Activated CD4-positive, alpha-beta T cell treated with anti-CD3 and anti-CD28 coated beads, Interleukin-10, Interleukin-2, amounts not matched to agents 100 ng/mL and 50 ng/mL, durations not matched to agents 16 hours and 8 hours (primary cell): ENCODE measurements at places on chromosomes 2 and 18.

DNA sequence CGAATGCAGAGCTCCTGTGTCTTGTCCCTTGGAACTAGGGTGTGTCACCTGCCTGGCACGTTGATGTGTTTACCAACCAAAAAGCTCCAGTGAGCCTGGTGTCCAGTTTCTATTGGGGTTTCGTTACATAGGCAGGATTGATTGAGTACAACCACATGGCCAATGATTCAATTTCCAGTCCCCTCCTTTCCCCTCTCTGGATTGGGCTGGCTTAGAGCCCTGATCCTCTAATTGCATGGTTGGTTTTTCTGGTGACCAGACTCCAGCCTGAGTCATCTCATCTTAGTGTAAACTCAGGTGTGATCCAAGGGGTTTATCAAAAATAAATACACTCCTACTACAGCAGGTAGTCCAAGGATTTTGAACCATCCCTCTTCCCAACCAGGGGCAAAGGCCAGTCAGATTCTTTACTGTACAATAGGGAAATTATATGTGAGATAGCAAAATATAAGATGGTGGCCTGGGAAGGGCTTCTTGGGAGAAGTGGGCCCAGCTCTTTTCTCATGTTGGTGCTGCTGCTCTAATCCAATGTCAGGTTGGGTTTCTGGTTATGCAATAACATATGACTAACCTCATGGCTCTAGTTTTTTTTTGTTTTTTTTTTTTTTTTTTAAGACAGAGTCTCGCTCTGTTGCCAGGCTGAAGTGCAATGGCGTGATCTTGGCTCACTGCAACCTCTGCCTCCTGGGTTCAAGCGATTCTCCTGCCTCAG lies 64.7 kb upstream of the MGAT5 start:
- DNase-seq: no peak

DNA sequence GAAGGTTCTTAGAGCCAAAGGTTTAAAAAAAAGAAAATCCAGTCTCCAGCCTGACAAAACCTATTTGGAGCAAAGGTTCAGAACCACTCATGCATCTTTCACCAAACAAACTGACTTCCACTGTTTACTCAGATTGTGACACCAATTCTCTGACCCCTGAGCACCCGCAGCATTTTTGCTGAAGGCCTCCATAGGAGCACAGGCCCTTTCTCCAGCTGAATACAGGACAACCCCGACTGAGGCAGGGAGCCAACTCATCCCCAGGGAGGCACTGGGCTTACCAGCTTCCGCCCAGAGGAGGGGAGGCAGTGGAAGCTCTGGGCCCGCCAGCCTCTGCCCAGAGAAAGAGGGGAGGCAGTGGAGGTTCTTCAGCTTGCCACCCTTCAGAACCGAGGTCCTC lies 51.0 kb upstream of the CNGA3 start:
- no peak for DNase-seq

- no peak for DNase-seq
These were observed 1472.3 kb upstream of the CELF4 start for GRCh38 chr18:39037925-39038324.

DNA sequence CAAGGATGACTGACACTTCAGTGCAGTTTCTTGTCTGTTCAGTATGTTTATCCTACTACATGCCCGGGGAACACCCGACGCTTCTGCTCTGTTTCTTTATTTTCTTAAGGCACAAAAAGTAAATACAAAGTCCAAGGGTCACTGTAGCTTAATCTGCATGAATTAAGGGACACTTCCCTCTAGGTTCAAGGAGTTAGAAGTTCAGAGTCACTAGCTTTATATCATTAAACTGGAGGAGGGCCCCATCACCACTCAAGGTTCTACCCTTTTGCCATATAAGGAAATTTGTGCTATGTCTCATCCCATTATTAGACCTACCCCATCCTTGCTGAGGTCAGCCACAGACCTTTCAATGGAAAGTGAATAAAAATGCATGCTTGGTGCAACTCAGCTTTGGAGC lies 27.6 kb upstream of the RMDN2 start:
- DNase-seq: no peak

DNA sequence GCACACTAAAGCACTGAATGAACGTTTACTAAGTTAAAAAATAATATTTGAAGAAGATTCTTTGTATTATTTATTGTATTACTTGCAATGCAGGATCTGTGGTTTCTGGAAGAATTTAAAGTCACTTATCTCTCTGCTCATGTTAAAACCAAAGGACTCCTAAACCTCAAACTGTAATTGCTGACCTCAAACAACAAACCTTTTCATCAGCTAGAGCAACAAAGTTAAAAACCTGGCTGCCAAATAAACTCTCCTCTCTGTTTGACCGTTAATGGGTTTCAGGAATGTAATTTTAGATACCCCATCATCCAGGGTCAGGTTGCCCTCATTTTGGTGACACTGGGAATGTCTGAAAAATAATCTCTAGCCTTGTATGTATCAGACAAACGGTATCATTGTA lies 239.1 kb downstream of the TGIF1 start:
- no peak for DNase-seq

- DNase-seq: no peak
These were observed 7.0 kb upstream of the TNS1 start for GRCh38 chr2:218009765-218010139.

DNA sequence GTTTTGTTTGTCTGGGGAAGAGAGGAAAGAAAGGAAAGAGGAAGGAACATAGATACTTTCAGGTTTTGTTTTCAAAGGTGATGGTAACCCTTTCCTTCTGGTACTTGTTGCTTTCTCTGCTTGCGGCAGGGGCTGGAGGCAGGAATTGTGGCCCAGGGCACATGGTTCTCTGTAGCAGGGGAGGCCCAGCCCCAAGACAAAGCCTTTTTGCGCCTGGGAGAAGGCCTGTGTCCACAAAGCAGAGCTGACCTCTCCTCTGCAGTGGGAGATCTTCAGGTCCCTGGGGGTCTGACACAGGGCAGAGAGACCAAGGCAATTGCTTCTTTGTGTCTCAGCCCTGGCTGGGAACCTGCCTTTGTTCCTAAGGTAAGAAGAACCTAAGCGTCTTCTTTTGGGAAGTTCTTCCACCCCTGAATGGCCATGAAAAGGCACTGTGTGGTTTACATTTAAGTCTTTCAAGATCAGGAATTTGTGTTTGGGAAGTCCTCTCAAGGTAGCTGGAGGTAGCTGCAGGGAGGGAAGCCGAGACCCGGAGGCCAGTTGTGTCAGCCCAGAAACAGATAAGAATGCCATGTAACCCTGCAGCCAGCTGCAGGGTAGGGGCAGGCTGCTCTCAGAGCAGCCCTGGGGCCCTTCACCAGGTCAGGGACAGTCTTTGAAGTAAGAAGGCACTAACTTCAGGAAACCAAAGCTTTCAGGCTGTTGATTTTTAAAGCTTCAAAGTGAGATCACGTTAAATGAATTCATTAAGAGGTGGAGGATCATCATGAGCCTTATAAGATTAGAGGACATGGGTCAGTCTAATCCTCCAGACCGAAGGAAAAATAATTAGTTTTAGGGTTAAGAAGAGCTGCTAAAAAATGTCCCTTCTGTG lies 119.3 kb downstream of the STPG4 start:
- no peak for DNase-seq

DNA sequence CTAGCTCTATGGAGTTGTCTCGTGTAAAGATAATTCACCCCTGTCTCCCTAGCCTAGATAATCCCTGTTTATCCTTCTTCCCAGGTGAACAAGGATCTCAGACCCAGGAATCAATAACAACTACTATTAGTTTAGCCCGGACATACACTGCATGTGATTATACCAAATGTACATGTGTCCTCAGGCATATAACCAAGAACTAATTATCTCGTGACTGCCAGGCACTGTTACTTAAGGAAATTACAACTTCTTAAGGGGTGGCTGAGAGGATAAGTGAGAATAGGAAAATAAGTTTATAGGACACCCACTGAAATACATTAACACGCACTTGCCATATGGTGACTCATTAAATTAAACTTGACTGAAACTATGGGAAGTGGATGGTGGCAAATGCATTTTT lies 126.6 kb downstream of the CNTNAP5 start:
- no peak for DNase-seq

- DNase-seq: no peak
These were observed 596.0 kb downstream of the LRP1B start for GRCh38 chr2:141534666-141535362.

DNA sequence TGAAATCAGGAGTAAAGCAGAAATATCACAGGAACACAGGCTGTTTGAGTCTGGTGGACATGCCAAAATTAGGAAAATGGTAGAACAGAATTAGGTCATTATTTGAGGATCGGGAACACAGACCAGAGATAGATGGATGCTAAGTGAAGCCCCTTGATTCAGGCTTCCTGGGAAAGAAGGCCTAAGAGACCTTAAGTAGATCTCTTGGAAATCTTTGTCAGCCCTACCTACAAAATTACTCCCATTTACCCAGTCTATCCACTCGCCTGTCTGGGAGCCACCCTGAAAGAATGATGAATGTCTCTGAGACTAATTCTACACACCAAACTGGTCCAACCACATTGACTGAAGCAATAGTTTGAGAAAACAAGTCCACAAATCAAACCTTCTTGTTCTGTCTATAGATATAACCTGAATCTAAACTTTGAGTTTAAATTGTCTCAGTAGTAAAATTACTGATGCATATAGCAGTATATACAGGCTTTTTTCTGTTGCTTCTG lies 36.6 kb upstream of the TANK start:
- no peak for DNase-seq

GRCh38 chr2:141384676-141385075 lies 746.1 kb downstream of the LRP1B start:
- no peak for DNase-seq

- DNase-seq: no peak
These were observed 83.1 kb downstream of the KLF7 start for GRCh38 chr2:207082619-207083018.

DNA sequence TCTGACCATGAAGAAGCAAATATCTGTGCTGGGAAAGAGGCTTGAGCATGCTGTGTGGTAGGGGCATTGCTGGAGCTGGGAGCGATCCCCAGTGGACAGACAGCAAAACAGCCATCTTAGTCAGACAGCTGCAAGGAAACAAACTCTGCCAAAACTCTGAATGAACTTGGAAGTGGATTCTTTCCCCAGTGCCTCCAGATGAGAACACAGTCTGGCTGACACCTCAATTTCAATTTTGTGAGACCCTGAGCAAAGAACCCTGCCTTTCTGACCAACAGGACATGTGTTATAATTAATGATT lies 23.2 kb upstream of the FAP start:
- no peak for DNase-seq

- DNase-seq: no peak
These were observed 10.0 kb upstream of the UPP2 start for GRCh38 chr2:158091647-158092046.

DNA sequence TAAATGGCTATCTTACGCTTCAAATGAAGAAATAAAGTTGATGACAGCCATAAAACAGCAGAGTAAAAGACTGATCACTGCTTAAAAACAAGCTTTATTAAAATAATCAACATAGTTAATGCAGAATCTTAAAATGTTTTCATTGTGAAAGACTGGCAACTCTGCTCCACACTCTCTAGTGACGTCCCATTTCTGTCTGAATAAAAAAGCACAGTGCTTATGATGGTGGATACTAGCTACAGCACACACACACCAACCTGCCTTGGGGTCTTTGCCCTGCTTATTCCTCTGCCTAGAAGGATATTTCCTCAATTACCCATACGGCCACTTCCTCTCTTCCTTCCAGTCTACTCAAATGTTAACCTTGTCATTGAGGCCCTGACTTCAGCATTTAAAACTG lies 19.1 kb downstream of the C1D start:
- DNase-seq: no peak

DNA sequence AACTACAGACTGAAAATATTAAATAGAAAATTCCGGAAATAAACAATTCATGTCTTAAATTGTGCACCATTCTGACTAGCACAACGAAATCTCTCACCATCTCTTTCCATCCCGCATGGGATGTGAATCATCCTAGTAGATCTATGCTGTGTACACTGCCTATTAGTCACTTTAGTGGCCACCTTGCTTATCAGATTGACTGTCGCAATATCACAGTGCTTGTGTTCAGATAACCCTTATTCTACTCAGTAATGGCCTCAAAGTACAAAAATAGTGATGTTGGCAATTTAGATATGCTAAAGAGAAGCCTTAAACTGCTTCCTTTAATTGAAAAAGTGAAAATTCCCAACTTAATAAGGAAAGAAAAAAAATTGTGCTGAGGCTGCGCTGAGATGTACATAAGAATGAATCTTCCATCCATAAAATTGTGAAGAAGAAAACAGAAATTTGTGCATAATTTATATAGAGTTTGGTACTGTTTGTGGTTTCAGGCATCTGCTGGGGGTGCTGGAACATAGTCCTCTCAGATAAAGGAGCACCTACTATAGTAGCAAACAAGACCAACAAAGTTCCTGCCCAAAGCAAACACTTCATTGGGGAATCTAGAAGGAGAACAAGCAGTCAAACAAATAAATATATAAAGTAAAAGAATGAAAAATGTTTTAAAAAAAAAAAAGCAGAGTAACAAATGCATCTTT lies 12.0 kb downstream of the PSMD1 start:
- DNase-seq: peak; percentile 86

GRCh38 chr2:192377173-192377572 lies 182.4 kb upstream of the TMEFF2 start:
- no peak for DNase-seq

- DNase-seq: no peak
These were observed 50.9 kb downstream of the ZEB2 start for GRCh38 chr2:144468823-144469595.

DNA sequence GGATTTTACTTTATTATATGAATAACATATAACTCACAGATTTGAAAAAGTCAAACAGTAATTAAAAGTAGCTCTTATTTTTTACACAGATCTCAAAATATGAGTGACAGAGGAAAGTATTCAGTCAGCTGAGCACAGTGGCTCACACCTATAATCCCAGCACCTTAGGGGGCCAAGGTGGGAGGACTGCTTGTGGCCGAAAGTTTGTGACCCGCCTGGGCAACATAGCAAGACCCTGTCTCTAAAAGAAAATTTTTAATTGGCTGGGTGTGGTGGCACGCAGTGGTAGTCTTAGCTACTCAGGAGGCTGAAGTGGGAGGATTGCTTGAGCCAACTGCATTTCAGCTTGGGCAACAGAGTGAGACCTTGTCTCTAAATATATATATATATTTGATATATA lies 19.2 kb upstream of the UGP2 start:
- no peak for DNase-seq
